ENCODE measurements at places on chromosomes 7 and 10.

- DNase-seq: no peak
Measured at GRCh38 chr7:38070718-38071117, 107.3 kb upstream of the STARD3NL start.

DNA sequence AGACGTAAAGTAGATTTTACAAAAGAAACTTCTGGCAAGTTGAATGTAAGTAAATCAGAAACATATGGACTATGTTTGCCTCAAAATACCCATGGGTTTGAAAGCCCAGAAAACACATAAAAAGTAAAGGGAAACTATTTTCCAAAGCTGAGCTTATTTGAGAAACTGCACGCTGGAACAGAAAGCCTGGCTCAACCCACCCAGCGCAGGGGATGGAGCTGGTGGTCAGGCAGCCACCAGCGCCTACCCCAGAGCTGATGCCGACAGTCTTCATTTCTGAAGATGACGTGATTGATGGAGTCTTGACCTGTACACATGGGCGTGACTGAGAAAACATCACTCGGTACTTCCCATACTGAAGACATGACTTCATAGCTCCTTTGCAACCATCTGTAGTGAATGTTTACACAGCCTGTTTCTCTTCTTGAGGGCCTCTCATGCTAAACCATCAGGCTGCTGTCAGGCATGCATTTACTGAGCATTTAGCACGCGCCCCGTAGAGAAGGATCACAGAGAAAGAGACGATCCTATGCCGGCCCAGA is 232.6 kb upstream of the AUTS2 start:
- DNase-seq: no peak

GRCh38 chr10:114151486-114151885 is 22.5 kb downstream of the CCDC186 start:
- no peak for DNase-seq

GRCh38 chr7:24419077-24419476 is 135.1 kb downstream of the NPY start:
- DNase-seq: no peak

DNA sequence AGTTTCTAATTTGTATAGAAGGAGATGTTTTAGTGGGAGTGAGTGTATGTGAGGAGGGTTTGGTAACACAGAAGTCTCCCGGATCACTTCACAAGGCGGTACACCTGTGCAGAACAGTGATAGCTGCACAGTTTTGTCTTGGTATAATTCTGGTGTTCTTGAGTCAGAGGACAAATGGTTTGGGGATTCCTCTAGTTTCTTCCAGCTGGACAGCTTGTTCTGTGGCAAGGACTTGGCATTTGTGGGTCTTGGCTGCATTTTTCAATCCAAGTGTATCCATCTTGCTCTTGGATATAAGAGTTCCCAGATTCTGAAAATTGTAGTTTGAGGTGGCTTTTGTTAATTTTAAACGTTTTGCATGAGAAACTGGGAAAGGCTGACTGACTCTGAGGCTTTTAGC is 135.7 kb downstream of the AHR start:
- DNase-seq: no peak

DNA sequence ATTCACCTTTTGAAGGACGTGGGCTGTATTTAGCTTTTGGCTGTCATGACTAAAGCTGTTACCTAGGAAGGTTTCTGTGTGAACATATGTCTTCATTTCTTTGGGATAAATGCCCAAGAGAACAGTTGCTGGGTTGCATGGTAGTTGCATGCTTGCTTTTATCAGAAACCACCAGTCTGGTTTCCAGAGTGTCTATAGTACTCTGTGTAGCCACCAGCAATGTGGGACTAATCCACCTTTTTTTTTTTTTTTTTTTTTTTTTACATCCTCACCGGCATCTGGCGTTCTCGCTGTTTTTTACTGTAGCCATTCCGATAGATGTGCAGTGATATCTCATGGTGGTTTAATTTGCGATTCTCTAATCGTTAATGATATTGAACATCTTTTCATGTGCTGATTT is 297.8 kb downstream of the SDK1 start:
- no peak for DNase-seq

- no peak for DNase-seq
Measured at GRCh38 chr10:5587151-5588079, 62.7 kb downstream of the CALML3 start.

DNA sequence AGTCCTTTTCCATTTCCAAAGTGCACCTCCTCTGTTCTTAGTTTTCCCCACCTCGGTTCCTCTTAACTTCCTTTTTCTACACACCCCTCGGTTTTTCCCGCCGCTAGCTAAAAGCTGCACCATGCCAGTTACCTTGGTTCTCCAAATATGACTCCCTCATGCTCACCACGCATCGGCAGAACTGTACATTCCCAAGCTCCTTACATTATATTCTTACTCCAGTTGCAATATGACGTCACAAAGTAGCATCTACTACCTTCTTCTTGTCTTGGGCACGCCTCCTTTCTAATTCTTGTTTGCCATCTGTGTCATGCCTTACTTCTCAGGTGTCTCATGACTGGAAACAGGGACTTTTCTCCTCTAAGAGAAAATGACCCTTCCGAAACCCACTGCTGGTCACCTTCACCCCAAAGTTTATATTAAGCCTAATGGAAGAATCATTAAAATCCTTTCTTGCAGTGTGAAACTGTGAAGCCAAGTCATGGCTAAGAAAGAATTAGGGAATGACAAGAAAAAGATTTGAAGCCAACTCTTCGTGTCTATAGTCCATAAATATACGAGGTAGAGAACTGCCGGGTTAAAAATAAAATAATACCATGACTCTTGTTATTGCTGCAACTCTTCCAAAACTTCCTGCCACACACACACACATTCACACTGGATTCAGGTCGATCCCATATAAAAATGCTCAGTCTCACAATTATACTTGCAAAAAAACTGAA is 1.7 kb downstream of the ESYT2 start:
- no peak for DNase-seq

- DNase-seq: no peak
Measured at GRCh38 chr7:47714669-47715607, 133.0 kb upstream of the TNS3 start.

DNA sequence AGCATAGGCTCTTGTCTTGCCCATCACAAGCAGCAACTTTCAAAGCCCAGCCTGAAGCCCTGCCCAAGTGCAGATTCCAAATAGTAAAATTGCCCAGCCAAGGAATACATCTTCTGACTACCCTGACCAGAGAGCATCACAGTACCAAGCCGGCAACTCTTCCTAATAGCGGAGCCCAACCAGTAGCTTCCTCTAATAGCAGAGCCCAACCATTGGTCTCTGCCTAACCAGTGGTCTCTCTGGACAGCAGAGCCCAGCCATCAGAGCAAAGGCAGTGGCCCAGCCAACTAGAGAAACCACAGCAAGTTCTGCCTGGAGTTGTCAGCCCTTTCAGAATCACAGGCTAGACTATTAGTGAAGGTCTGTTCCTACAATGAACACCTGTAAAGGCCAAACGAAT is 285.6 kb downstream of the HGF start:
- DNase-seq: no peak

DNA sequence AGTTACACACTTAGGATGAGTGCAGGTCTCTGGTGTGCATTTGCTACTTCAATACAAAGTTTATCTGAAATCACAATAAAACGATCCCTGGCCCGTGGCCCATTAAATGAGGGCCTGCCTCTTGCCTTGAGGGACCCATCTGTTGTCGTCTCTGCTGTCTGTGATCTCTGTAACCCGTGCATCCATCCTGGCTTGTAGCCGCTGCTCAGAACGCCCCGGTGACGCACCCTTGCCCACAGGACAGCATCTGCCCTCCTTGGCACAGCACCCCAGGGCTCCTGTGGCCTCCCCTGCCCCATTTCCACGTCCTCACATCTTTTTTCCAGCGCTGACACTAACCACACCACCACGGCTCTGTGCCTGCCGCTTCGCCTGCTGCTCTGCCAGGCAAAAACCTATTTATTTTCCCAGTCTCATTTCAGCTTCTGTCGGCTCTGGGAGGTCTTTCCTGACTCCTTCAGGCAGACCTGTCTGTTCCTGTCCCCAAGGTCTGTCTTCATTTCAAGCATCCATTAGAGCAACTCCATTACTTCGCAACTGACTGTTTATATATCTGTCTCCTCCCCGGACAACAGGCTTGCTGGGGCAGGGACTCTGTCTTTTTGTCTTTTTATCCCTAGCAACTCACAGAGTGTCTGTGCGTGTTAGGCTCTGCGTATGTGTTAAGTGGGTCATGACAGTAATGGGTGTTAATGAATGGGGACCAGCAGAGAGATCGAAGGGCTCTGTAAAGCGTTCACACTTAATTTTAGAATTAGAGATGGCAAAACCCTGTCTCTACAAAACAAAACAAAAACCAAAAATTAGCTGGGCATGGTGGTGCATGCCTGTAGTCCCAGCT is 16.4 kb downstream of the CARD11 start:
- no peak for DNase-seq

DNA sequence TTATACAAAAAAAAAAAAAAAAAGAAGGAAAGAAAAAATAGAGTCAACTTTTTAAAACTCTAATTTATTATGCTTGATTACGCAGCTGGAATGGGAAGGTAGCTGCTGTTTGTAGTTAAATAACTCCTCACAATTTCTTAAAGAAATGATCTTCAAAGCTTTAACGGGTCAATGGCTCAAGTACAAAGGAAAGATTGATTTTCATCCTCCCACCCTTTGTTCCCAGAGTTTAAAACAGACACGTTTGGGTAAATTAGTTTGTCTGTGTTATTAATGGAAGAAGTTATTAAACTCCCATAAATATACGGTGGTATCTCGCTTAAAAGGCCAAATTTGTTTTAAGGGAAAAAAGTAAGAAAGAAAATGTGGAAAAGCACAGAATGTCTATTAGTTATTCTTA is 179.3 kb downstream of the EMX2 start:
- no peak for DNase-seq

DNA sequence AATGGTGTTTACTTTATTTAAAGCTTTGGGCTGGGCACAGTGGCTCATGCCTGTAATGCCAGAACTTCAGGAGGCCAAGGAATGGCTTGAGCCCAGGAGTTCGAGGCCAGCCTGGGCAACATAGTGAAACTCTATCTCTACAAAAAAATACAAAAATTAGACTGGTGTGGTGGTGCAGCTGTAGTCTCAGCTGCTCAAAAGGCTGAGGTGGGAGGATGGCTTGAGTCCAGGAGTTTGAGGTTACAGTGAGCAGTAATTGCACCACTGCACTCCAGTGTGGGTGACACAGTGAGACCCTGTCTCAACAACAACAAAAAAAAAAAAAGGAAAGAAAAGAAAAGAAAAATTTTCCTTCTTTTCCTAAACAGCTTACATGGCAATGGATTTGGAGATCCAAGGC is 22.0 kb downstream of the SLC16A9 start:
- no peak for DNase-seq

DNA sequence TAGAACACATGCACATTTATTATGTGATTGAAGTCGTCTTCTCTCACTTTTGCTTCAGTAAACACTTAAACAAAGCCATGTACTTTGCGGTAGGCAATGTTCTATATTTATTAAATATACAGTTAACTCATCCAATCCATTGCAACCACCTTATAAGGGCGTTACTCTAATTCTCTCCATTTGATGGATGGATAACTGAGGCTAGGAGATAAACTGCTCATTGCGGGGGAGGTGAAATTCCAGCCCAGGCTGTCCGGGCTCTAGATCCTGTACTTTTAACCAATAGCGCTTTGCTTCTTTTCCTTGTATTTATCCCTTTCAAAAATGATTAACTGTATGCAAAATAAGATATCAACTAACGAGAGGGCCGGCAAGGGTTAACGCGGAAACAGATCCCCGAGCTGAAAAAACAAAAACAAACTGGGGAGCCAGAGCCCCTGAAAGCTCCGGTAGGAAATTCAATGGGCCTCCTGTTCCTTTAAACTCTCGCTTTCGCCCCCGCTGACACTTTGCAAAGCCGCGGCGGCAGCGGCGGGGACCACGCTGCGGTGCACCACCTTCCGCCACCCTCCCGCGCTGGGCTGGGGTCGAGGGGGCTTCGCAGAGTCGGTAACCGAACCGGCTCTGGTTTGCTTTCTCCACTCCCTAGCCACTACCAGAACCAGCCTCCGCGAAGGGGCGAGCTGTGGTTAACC is 1.0 kb upstream of the PLXDC2 start:
- DNase-seq: no peak

DNA sequence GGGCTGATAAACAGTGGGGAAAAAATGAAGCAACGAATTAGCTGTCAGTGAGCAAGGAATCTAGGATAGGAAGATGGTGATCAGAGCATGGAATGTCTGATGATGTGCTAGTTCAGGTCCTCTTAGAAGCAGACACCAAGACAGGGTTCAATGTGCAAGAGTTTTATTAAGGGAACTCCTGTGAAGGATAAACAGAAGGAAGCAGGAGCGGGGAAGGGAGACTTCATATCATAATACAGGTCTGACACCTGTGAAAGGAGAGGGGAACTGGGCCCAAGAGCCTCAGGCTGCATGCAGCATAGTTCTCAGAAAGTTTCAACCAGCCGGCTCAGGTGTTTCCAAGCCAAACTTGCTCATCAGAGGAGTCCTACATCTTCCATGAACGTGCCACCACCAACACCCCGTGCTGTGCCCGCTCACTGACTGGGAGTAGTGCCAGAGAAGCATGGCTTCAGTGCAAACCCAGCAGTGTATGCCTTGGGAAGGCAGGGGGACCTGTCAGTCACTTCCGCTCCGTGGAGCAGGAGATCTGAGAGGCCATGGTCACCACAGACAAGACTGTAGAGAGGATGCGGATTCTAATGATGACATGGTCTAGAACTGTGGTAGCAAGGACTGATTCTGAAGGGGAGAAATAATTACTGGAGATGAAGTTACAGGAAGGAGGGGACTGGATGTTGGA is 45.8 kb downstream of the ZNF800 start:
- DNase-seq: no peak

DNA sequence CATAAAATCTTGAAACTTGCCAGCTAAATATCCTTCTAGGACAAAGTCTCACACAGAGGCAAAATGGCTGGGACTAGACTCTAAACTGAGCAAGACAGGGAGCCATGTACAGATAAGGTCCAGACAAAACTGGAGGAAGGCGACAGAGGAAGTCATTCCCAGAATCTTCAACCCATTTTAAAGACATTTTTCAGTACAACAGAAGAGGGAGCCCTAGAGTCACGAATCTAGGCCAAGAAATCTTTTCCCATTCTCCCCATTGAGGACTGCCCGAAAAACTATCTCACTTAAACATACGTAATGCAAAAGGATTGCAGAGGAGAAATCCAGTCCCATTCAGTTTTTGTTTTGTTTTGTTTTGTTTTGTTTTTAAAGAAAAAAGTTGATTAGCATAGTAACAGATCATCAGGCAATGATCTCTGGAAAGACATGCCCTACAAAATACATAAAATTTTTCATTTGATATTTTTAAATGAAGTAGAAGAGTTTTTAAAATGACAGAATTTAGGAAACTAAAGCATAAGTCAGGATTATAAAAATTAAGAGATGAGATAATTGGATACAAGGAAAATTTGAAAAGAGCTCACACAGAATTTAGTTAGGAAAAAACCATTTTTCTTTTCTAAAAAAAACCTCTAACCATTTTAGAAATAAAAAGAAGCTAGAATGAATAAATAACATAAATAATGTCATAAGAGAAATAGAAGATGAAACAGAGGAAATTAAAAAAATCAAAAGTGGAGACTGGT is 16.9 kb upstream of the PRF1 start:
- no peak for DNase-seq

DNA sequence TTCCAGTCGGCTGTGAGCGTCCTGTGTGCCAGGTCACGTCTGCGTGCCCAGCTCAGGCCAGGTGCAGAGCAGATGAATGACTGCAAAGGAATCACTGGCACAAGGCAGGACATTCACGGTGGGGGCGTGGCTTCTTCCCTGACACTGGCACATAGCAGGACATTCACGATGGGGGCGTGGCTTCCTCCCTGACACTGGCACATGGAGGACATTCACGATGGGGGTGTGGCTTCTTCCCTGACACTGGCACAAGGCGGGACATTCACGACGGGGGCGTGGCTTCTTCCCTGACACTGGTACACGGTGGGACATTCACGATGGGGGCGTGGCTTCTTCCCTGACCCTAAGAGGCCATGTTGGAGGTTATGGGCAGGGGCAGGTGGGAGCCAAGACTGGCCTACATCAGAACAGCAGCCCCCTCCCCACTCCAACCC is 64.3 kb downstream of the MYL10 start:
- DNase-seq: no peak
